ENCODE measurements at places on chromosomes 4 and X.

GRCh38 chr4:15331930-15332329, 95.9 kb upstream of the C1QTNF7 start:
- no peak for DNase-seq

DNA sequence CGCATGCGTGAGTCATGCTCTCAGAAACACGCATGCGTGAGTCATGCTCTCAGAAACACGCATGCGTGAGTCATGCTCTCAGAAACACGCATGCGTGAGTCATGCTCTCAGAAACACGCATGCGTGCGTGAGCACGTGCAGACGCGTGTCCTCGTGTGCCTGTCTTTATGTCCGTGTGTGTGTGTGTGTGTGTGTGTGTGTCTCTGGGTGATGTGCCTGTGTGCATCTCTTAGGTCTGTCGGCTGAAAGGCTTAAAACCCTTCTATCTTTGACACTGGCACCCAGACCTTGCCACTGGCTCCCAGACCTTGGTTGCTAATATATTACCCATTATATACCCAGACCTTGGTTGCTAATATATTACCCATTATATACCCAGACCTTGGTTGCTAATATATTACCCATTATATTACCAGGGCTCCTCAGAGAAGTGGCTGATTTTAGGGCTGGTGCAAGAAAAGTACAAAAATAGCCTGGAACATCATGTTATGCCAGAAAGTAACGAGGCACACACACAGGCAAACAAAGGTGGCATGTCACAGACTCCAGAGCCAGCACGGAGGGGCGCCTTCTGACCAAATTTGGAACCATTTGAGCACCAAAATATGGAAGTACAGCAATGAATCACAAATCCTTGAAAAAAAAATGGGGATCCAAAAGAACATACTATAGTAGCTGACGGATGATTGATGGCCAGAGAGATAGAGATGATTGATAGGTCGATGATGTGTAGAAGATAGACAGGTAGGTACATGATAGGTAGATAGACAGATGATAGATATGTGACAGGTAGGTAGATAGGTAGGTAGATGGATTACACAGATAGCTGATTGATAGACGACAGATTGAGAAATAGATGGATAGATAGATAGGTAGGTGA, 19.2 kb upstream of the ADRA2C start:
- no peak for DNase-seq

- no peak for DNase-seq
Measured at GRCh38 chr4:93342738-93343137, 485.8 kb upstream of the ATOH1 start.

DNA sequence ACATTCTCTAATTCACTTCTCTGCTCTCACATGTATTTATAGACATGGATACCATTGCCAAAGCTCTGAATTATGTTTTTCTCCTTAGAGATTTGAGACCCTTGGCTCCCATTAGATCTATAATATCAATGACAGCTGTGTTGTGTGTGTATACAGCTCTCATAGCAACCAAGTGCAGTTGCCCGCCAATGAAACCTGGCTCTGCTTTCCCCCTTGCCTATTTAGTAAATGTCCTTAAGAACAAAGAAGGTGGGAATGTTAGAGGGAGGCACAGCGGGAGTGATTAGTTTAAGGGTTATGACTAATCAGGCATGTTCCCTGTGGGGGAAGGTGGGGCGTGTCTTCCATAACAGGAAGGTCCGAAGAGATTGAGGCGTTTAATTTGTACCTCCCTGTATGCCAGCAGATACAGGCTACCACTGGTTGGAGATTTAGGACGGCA, 100.5 kb upstream of the TBC1D9 start:
- no peak for DNase-seq

GRCh38 chr4:71473541-71474240, 134.9 kb downstream of the SLC4A4 start:
- no peak for DNase-seq

DNA sequence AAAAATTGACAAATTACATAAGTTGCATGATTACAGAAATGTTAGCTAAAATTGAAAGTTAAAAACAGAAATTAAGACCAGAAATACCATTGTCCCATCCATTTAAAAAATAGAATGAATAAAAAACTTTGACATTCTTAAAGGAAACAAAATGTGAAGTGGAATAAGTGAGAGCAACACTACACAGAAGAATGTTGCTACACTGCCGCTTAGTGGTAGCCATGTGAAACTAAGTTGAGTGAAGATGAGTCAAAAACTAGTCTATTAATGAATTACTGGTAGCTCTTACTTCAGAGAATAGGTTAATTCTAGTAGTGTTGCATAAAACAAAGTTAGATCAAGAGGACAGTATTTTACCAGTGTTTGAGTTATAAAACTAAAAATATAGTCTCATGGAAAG, 571.0 kb upstream of the KLHL4 start:
- no peak for DNase-seq

Measured in CD4-positive, alpha-beta T cell (primary cell).